ENCODE measurements at places on chromosomes 3 and 15.
A peak's percentile ranks its signal among the peaks of the same experiment; 100 is the strongest.

DNA sequence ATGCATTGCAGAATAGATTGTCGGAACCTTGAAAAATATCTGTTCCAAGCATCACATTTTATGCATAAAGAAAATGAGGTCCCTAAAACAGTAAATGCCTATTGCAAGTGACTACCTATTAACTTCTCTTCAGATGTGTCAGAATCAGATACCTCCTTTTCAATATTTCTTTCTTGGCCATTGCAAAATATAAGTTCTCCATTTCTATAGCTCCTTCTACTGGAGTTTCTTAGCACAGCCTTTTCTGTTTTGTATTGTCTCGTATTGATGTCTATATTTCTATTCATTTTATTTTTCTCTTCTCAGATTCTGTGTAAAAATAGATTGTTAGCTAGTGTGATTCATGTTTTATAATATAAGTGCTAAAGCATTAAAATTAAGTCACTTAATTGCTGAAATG, 63.4 kb downstream of the PPARG start:
- H3K27ac ChIP-seq = no peak overlapping the region
- no peaks in the 10 kb centered on the region for H3K27me3 ChIP-seq
- H3K4me1 ChIP-seq = peaks cover 3% of the 10 kb centered on the region
- no peaks in the 10 kb centered on the region for H3K36me3 ChIP-seq
- no peak for DNase-seq
- no peak overlapping the region for H3K4me3 ChIP-seq

DNA sequence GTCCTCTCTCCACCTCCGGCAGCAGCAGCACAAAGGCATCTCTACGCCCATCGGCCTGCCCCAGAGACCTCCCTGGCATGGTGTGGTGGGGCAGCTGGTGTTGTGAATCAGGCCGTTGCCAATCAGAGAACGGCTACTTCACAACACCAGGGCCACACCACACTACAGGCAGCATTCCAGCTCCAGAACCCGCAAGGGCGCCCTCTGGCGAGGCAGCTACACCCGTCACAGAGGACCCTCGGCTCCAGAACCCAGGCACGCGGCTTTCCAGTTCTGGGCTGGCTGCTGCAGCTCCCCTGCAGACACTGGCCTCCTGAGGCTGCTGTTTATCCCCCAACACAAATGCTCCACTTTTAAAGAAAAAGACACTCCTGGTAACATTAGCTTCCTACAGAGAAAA, 127.5 kb upstream of the TOPAZ1 start:
- peak; percentile 41 for DNase-seq
- H3K4me3 ChIP-seq = no peak overlapping the region
- no peaks in the 10 kb centered on the region for H3K4me1 ChIP-seq
- no peak overlapping the region for H3K27ac ChIP-seq

DNA sequence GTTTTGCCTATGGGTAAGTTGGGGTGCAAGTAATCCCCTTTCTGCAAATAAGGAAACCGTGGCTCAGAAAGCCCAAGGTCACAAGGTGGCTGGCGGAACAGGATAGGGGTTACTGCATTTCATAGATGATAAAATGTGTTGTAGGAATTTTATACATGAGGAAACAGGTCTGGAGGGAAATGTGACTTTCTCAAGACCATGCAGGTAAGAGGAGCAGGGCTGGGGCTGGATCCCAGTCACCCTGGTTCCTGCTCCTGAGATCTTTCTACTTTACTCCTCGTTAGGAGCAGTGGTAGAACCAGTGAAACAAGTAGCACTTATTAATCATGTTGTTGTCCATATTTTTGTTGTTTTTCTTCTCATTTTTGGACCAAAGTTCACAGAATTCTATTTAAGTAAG, 63.2 kb downstream of the SSUH2 start:
- no peaks in the 10 kb centered on the region for H3K36me3 ChIP-seq
- H3K4me1 ChIP-seq = no peaks in the 10 kb centered on the region
- H3K4me3 ChIP-seq = no peak overlapping the region

GRCh38 chr3:32488474-32489008, 14.1 kb downstream of the CMTM6 start:
- no peak overlapping the region for H3K27ac ChIP-seq
- DNase-seq = no peak
- H3K27me3 ChIP-seq = no peaks in the 10 kb centered on the region
- no peaks in the 10 kb centered on the region for H3K36me3 ChIP-seq
- no peak overlapping the region for H3K4me3 ChIP-seq

DNA sequence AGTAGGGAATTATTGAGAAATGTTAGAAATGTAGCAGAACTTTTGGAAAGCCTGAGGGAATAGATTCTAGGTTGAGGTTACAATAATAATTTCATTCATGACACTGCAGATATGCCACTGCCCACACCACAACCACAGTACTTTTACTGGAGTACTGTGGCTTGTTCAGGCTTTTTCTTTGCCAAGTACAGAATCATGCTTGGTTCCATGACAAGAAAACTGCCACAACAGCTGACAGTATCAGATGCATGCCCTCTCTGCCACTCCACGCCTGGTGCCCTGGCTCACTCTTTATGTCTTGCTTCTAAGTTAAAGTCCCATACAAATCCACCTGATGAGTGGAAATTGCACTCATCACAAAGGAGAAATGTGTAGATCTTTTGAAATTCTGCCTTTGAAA, 398.6 kb downstream of the ZIC1 start:
- DNase-seq = no peak
- no peak overlapping the region for H3K27ac ChIP-seq
- H3K27me3 ChIP-seq = no peaks in the 10 kb centered on the region
- no peaks in the 10 kb centered on the region for H3K4me1 ChIP-seq

GRCh38 chr3:101532783-101533602, 20.0 kb upstream of the SENP7 start:
- no peak overlapping the region for H3K4me3 ChIP-seq
- no peaks in the 10 kb centered on the region for H3K27me3 ChIP-seq
- no peaks in the 10 kb centered on the region for H3K4me1 ChIP-seq
- H3K36me3 ChIP-seq = no peaks in the 10 kb centered on the region
- no peak overlapping the region for H3K27ac ChIP-seq

- H3K4me3 ChIP-seq = no peak overlapping the region
- no peaks in the 10 kb centered on the region for H3K36me3 ChIP-seq
- no peaks in the 10 kb centered on the region for H3K27me3 ChIP-seq
- H3K27ac ChIP-seq = no peak overlapping the region
Observed at GRCh38 chr15:91128016-91128415, 28.0 kb downstream of the SV2B start.

DNA sequence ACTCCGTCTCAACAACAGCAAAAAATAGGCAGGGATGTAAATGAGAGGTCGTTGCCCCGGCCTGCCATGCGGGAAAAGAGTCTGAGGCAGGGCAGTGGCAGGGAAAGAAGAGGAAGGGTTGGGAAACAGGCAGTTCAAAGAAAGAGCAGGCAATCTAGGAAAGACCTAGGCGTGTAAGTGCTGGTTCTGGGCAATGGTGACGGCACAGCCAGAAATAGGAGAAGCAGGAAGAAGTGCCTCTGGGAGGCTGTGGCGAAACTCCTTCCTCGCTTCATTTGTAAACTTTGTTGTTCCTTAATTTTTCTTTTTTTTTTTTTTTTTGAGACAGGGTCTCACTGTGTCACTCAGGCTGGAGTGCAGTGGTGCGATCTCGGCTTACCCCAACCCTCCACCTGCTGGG, 4.3 kb downstream of the SLC51A start:
- H3K4me1 ChIP-seq = peaks cover 22% of the 10 kb centered on the region
- H3K27me3 ChIP-seq = no peaks in the 10 kb centered on the region
